Mesendoderm (in vitro differentiated cells): ENCODE measurements at places on chromosomes 4 and X.

DNA sequence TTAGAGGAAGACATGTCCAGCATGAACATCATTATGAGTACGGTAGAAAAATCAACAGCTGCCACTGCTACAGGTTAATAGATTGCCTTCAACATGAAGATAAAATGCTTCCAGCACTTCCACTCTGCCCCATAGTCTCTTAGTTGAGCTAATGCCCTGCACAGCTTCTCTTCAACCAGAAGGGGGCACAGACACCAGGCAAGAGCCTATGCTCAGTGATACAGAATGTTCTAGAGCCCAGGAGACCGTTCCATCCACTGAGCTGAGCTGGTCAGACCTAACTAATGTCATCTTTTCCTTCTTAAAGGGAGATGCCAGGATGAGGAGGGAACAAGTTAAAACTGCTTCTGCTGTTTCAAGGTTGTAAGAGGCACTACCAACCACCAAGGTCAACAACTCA lies 42.2 kb downstream of the SMIM10L2A start:
- peak; percentile 26 for DNase-seq

- peak; percentile 79 for DNase-seq
These were observed 104.4 kb upstream of the ARHGAP24 start for GRCh38 chr4:85370400-85371032.

- peak; percentile 29 for DNase-seq
These were observed 153.4 kb upstream of the ARSJ start for GRCh38 chr4:114132830-114133229.

DNA sequence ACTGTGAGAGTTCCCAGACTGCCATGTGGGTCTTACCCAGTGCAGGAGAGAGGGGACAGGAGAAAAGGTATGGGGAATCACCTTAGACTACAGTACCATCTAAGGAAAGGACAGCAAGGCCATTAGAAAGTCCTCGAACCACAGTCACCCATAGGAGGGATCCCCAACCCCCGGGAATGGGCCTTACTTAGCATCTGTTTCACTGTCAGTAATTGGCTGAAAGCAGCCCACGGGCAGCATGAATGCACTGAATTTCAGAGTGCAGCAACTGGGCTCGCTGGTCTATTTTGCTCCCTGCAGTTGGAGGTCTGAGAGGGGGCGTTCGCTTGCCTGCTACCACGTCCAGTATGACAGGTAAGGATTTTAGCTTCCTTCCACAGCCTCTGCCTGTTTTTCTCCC lies 50.4 kb upstream of the KLHL8 start:
- peak; percentile 7 for DNase-seq

DNA sequence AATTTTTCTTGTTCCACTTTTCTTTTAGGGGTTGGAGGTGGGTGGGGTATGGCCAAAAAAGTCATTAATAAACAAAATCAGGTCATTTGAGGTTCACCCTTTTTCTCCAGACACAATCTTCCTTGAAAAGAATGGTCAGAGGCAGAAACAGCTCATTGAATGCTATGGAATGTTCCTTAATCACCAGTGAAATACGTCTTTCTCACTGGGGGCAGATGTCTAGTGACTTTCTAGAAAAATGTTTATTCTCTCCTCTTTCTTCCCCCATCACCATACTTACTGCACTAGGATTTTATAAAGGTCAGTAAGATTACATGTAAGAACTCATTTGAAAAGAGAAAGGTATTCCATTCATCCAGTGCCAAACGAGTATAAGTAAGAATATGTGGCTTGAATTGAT lies 44.5 kb downstream of the MGST2 start:
- DNase-seq = no peak

- no peak for DNase-seq
These were observed 139.3 kb downstream of the RNF150 start for GRCh38 chr4:140994015-140994414.

DNA sequence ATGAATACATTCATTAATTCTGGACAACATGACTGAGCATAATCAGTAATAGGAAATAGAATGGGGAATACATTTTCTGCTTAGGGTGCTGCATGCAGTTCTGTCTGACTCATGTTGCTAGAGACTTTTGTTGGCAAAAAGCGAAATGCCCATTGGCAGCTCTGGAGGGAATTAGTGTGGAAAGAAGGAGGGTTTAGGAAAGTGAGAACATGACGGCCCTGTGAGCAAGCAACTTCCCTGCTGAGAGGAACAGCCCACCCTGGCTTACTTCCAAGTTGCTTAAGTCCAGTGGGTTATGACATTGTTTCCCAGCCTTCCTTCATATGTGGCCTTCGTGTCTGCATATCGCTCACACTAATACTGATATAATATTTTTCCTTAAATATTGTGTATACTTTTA lies 13.8 kb downstream of the MAD2L1 start:
- DNase-seq = no peak

DNA sequence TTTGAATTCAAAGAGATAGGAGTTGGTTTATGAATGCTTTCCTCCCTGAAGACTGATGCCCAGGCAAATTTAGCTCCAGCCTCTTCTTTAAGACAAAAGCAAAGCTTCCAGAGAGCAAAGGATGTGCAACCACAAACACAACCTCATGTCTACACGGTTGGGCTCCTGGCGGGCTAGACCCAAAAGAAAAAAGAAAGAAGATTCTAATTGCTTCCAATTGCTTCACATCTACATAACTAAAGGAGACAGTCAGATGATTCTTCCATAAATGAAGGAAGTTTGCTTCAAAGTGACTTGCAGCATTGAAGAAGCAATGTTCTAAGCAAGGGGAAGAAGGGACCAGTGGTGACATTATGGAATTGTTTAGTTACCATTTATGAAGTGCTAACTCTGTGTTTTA lies 1603.0 kb upstream of the TENM3 start:
- DNase-seq = no peak

GRCh38 chr4:177802162-177802561 lies 359.9 kb upstream of the AGA start:
- DNase-seq = peak; percentile 16

GRCh38 chrX:40966213-40966820 lies 118.9 kb upstream of the USP9X start:
- DNase-seq = no peak

DNA sequence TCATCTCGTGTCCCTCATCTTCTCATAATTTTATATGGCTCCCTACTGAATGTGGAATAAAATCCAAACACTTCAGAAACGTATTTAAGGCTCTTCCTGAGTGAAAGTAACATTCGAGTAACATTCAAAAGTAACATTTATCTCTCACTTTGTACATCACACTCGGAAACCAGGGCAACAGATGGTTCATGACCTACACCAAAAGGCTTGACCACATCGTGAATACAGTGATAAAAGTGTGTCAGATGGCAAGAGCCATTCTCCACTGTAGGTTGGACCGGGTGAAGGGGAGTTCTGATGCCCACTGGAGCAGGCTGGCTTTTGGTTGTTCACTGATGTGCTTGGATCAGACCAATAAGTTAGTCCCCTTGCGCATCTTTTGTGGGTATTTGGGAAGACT lies 5.6 kb upstream of the LIMCH1 start:
- no peak for DNase-seq

DNA sequence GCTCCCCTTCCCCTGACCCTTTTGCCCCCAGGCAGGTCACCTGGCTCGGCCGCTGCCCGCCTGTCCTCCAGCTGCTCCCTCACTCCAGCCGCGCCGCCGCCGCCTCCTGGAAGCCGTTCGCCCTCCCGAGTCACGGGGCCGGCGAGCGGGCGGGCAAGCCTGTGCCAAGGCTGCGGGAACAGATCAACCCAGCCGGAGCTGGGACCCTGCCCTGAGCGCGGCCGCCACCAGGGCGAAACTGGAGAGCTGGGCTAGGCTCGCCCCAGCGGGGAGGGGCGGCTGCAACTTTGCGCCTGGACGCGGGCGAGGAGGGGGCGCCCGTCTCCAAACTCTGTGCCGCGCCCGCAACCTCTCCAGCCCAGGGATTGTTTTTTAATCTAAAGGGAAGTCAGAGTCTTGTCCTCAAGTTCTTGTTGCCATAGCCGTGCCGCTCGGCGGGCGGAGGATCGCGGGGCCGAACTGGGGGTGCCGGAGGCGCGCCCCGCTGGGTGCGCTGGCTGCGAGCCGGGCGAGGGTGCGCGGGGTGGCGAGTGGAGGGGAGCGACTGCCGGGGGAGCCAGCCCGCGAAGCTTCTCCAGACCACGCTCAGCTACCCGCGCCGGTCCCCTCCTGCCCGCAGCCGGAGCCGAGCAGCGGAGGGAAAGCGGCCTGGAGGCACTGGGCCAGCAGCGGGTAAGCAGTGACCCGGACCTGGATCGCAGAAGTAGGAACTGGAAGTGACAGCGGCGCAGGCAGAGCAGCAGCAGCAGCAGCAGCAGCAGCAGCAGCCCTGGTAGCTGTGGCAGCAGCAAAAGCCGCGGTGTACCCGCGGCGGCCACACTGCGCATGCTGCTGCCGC lies 13.4 kb downstream of the ARHGEF6 start:
- peak; percentile 76 for DNase-seq

- peak; percentile 8 for DNase-seq
These were observed 406.8 kb downstream of the TMA16 start for GRCh38 chr4:163901319-163901718.

GRCh38 chr4:135548711-135549110 lies 1347.1 kb upstream of the PABPC4L start:
- no peak for DNase-seq

GRCh38 chr4:18937746-18938145 lies 916.2 kb upstream of the LCORL start:
- DNase-seq = no peak

GRCh38 chr4:144648042-144648441 lies 2.1 kb downstream of the HHIP start:
- no peak for DNase-seq

- no peak for DNase-seq
These were observed 5.0 kb downstream of the FAM114A1 start for GRCh38 chr4:38872620-38873019.

DNA sequence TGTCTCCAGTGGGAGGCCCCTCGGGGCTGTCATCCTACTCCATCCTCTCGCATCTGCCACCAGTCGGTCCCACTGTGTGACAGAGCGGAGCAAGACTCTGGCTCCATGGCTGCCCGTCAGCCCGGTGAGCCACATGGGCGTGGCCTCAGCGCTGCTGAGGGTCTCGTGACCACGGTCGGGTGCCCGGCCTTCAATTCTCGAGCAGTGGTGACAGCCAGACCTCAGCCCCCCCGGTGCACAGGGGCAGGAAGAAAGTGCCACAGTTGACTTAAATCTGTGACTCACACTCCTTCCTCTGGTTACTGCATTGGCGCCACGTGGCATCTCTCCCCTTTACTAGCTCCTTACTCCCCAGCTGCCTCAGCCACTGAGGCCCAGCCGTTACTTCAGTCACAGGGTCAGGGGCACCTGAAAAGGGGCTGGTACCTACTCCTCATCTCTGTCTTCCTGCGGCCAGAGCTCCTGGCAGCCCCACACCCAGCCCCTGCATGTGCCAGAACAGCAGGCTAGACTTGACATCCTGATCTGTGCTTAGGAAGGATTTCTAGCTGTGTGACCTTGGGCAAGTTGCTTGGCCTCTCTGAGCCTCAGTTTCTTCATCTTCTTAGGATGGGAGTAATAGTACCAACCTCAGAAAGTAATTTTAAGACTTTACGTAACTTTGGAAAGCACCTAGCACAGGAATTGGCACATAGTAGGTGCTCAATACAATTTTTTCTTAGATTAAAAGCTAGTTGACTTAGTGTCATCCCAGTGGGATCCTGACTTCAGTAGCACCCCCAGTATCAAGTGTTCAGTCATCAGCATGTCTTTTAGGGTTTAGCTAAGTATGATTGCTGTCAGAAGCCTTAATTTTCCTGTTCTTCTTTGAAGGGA lies 66.1 kb downstream of the TNIP2 start:
- DNase-seq = no peak

GRCh38 chr4:45663003-45663402 lies 460.9 kb downstream of the GABRG1 start:
- no peak for DNase-seq

DNA sequence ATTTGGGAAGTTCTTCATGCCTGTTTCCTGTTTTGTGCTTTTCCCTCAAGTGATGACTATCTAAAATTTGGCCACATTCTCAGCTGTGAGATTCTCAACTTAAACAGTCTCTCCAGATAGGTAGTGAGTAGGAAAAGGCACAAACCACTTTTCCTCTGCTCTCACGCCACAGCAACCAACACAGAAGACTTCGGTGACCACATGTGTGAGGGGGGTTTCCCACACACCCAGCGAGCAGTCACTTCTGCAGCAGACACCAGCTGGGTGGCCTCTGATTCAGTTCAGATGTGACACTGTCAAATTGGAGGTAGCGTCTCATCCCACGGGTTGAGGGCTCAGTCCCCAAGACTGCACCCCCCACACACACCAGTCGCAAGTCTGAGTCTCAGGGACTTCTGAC lies 25.1 kb upstream of the CLDN34 start:
- DNase-seq = no peak

GRCh38 chr4:40675166-40675565 lies 45.5 kb upstream of the RBM47 start:
- no peak for DNase-seq

- DNase-seq = peak; percentile 68
These were observed 80.6 kb downstream of the PBDC1 start for GRCh38 chrX:76253432-76253831.

DNA sequence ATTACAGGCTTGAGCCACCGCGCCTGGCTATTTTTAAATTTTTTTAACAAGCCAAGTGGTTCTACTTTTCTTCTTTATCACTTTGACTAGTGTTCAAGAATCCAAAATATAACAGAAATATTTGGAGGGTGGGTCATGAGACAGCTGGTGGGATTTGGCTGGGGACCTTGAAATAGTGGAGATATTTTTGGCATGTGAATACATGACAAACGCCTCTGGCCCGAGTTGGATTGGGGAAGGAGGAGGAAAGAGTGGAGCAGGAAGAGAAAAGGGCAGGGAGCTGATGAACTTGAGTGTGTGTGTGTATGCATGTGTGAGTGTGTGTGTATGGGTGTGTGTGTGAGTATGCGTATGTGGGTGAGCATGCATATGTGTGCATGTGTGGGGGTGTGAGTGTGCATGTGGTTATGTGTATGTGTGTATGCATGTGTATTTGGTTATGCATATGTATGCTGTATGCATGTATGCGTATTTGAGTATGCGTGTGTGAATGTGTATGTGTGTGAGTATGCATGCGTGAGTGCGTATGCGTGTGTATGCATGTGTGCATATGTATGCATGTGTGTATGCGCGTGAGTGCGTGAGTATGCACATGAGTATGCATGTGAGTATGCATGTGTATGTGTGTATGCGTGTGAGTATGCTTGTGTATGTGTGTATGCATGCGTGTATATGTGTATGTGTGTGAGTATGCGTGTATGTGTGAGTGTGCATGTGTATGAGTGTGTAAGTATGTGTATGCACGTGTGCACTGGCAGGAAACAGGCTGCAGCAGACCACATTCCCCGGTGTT lies 49.6 kb downstream of the JADE1 start:
- no peak for DNase-seq

GRCh38 chr4:115272594-115272993 lies 159.2 kb upstream of the NDST4 start:
- no peak for DNase-seq

- no peak for DNase-seq
These were observed 19.8 kb upstream of the CCDC149 start for GRCh38 chr4:24932515-24933225.
